Trophoblast cell (in vitro differentiated cells and primary cell): ENCODE measurements at places on chromosomes 2 and 18.

GRCh38 chr18:33316146-33316587 is 124.4 kb downstream of the CCDC178 start:
- DNase-seq, result no peak

GRCh38 chr2:36780231-36780839 is 83.8 kb downstream of the VIT start:
- DNase-seq, result peak; percentile 86

- no peak for DNase-seq
These were observed 1061.6 kb upstream of the FAM98A start for GRCh38 chr2:34660741-34661140.

DNA sequence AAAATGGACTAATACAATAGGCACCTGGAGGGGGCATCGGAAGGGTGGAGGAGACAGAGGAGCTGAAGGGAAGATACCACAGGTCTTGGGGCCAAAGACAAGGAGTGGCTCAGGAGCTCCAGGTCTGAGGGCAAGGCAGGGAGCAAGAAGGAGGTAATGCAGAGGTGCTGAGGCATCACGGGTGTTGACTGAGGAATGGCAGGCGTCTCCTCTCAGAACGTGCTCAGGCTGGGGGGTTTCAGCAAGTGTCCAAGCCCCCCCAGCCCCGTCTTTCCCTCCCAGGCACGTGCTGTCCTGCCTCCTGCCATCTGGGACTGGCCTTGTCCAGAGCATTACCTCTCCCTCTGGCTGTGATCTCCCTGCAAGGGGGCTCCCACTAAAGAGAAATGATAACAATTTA is 265.4 kb downstream of the DCDC2C start:
- DNase-seq, result no peak

GRCh38 chr2:136281281-136282114 is 163.5 kb upstream of the CXCR4 start:
- DNase-seq, result no peak

- no peak for DNase-seq
These were observed 9.2 kb downstream of the ALLC start for GRCh38 chr2:3667151-3667631.

DNA sequence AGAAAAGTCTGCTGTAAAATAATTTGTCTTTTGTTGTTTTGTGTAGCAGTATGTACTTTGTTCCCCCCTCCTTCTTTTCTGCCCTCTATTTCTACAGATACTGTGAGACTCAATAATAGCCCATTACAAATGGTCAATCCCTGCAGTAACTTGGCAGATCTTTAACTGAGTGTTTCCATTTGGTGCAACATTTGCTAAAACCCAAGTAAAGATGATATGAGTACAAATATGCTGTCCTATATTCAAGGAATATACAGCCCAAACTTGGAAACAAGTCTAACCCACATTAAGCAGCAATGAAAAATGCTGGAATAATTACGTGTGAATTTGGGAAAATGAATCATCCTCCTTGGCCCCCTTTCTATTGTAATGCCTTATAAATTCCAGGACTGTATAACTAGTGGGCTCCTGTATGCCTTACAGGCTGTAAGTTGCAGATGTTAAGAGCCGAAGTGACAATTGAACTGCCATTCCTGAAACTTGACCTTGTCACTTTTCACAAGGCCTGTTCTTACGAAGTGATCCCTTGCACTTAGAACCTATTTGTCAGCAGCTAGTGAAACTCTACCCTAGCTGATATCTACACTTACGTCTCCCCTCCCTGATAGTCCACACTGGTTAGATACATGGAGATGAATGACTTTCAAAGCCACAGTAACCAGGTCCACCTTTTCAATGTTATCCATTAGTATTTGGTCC is 104.9 kb downstream of the IRS1 start:
- DNase-seq, result no peak

DNA sequence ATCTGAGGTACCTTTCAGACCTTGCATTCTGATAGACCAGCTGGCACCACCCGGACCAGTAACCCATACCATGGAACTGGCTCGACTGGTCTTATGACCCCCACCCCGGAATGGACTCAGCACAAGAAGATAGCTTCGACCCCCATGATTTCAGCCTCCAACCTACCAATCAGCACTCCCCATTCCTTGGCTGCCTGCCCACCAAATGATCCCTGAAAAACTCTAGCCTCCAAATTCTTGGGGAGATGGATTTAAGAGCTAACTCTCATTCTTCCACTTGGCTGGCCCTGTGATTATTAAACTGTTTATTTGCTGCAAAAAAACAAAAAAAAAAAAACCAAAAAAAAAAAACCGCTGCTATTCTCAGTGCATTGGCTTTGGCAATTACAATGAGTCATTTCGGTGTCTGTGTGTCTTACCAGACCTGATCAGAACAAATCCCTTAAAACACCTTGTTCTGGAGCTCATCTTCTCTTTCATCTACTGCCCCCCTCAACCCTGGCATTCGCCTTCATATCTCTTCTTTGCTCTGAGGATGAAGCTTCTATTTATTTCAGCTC is 60.1 kb upstream of the KIF5C start:
- DNase-seq, result no peak

GRCh38 chr18:57205641-57206040 is 58.8 kb downstream of the BOD1L2 start:
- DNase-seq, result no peak

DNA sequence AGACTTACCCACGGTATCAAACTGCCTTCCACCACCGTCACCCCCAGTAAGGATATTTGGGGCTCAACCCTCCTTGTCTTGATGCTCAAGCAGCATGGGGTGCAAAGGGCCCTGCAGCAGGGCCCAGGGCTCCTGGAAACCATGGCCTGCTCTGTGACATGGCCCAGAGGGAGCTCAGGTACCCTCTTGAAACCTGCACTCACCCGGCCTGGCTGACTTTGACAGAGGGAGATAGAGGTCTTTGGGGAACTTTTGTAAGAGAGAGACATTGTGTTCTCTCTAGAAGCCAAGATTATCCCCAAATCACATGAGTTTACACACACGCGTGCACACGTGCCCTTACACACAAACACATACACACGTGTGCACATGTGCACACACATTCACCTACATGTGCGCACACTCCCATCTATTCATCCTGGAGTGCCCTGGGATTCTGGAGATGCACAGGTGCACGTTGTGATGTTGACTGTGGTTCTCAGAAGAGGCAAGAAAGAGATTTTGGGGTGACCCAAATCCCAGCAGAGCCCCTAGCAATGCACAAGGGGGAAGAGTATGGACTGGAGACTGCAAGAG is 19.6 kb upstream of the KCNK3 start:
- no peak for DNase-seq

GRCh38 chr2:95277246-95277906 is 3.1 kb downstream of the PROM2 start:
- DNase-seq, result no peak

DNA sequence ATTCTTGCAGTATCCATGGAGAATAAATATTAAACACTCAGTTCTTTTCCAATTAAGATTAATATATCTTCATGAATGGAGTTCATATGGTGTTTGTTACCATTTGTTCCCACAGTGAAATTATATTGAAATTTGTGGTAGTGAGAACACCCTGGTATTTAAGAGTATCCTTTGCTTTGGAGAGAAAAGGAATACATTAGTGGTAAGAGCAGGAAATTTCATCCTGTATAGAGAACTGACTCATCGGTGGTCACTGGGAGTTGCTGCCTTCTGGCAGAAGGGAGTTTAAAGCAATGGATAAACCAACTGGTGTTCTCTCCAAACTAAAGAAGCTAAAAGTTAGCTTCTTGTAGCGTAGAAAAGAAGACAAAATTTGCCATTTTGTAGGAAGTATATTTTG is 107.3 kb downstream of the MYO1B start:
- DNase-seq, result no peak

DNA sequence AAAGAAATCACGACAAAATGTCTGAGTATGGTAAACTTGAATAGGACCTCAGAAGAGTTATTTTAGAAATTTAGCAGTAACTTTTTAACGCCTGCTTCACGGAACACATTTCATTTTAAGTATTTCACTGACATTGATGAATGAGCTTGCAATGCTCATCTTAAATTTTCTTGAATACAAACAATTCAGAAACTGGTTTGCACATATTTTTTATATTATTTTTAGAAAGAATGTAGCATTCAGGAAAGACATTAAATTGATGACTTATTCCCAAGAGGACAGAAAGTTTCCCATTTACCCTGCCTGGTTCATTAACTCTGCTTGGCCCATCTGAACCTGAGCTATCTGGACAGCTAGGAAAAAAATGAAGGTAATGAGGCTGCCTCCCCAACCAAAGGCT is 89.3 kb downstream of the MBD2 start:
- DNase-seq, result no peak

DNA sequence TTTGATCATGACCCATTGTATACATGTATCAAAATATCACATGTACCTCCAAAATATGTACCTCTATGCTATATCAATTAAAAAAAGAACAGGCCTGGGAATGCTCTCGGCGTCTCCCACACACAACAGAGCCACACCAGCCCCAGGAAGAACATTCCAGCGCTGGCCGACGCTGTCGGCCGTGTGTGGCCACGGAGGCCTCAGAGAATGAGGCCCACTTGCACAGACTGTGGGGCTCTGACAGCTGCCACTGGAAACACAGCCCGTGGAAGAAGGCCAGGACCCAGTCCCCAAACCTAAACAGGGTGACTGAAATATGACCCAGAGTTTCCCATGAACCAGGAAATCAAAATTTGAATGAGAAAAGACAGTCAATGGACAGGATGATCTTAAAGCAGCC is 69.7 kb downstream of the EIPR1 start:
- no peak for DNase-seq

DNA sequence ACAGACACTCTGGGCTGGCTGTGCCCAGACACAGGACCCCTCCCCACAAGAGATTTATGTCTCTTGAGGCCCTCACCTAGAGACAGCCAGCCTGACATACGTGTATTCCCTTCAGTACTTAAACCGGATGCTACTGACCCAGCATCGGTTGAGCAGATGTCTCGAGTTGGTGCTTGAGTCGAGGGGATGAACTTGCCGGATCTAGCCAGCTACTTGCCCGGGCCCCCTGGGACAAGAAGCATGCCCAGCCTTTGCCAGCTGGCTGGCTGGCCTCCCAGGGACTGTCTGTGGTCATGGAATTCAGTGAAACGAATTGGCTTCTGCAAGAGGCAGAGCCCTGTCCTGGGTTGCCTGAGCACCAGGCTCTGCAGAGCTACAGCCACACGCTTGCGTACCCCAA is 36.0 kb downstream of the DNMT3A start:
- DNase-seq, result no peak

DNA sequence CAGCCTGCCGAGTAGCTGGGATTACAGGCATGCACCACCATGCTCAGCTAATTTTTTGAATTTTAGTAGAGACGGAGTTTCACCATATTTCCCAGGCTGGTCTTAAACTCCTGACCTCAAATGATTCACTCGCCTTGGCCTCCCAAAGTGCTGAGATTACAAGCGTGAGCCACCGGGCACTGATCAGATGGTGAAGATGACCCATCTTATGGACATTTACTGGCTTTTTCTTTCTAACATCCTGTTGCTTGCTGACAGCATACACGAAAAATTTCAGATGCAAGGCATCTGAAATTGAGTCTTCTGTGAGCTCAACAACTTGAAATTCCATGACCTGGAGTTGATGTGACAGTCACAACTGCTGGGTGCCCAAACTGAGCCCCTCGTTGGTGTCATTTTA is 859.5 kb upstream of the CNTNAP5 start:
- DNase-seq, result no peak

- DNase-seq, result no peak
These were observed 12.4 kb upstream of the EML4 start for GRCh38 chr2:42156721-42157120.

GRCh38 chr2:186036862-186037449 is 298.4 kb downstream of the FSIP2 start:
- DNase-seq, result no peak

- DNase-seq, result peak; percentile 82
These were observed 505.4 kb downstream of the PLCL1 start for GRCh38 chr2:198309673-198310280.

DNA sequence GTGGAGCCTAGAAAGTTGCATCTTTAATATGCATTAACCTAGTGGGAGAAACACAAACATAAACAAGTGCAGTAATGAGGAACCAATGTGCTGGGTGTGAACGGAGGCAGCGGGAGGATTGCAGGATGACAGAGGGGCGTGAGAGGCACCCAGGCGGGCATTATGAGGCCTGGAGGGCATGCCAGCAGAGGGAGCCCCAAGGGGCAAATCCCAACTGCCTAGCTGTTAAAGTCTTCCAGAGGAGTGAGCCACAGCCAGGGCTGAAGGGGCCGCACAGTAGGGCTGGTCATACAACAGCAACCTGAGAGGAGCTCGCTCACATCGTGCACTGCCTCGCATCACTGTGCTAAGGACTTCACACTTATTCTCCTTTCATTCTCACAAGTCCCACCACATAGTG is 13.3 kb upstream of the PRELID3A start:
- no peak for DNase-seq

- DNase-seq, result no peak
These were observed 155.1 kb upstream of the FSHR start for GRCh38 chr2:49309461-49309860.

- DNase-seq, result no peak
These were observed 149.8 kb upstream of the DCC start for GRCh38 chr18:52190195-52190594.

DNA sequence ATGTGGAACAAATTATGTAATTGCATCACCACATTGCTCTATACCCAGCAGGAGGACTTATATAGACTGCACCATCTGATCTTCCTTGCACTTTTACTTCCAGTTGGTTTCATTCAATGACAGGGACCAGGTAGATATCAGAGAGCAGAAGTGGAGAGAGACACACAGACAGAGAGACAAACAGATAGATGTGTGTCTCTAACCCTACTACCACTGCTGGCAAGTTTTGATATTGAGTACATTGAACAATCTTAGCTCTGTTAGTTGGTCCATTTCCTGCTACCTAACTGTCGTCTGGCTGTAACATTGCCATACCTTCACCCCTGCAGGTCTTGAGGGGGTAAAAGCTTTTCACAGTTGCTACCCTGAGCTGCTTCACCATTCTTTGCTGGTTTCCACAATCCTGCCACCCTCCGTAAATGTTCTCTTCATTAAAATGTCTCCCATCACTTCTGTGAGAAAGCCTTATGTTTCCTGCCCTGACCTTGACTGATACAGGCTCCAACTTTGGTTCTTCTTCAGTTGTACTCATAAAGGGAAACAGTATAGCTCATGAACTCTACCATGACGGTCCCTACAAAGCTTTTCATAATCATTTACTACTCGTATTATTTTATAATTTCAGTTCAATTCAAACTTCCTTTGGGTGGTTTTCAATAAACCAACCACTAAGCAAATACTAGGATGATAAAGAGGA is 62.3 kb upstream of the ITGA4 start:
- no peak for DNase-seq

DNA sequence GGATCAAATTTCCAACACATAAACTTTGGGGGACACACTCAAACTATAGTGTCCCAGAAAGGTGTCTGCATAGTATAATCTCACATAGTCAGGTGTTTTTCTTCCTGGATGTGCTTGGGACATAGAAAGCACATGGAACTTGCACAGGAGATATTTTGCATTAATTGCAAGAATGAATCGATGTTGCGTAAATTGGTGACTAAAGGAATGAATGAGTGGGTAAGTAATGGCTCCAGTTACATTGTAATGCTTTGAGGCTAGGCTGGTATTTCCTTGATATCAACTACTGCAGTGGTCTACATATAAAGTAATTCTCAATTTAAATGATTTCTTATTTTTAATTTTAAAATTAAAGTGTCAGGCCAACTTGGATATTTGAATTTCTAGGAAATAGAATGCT is 53.4 kb downstream of the SH3RF3 start:
- DNase-seq, result no peak
